ENCODE measurements at places on chromosomes 6 and 20.

DNA sequence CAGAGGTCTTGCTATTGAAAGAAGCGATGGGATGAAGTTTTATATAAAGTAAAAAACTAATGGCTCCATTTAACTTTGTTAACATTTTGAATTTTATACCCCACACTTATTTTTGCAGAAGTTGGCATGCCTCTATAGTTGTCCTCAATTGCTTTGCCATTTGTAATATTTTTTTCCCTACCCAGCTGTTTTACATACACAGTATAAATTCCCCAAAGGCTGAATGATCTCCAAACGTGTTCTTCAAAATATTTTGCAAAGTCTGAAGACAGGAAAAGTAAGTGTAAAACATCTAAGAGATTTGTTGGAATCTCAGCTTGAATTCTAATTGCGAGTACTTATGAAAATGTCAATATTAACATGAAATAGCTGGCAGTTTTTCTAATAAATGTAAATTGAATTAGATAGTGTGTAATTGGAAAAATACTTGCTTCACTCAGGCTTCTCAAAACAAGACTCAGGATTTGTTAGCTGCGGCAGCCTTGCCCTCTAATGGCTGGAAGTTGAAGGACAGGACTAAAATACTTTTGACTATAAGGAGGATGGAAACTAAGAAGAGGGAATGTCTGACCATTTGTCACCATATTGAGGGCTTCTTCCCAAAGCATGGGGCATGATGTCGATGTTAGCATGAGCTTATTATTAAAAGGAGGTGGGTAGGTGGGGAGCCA is 226.8 kb downstream of the UST start:
- no peak for DNase-seq

GRCh38 chr6:30172681-30173080 is 9.3 kb downstream of the TRIM15 start:
- DNase-seq, result no peak

DNA sequence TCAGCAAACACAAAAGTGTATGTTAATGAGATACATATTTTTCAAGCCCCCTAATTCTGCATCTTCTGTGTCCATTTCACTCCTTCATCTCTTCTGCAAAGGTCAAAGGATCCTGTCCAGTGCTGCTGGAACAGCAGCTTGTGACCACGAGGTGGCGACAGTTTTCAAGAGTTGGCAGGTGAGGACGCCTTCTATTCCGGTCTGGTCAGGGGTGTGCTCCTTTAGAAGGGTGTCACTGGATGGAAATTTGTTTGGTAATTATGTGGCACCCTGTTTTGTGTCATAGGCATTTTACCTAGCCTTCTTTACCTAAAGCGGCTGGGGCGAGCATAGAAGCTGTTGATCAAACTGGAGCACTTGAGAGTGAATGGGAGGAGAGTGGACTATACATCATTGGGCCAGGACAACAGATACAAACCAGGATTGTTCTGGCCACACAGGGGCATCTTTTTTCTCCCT is 32.9 kb upstream of the ERVFRD-1 start:
- DNase-seq, result no peak

DNA sequence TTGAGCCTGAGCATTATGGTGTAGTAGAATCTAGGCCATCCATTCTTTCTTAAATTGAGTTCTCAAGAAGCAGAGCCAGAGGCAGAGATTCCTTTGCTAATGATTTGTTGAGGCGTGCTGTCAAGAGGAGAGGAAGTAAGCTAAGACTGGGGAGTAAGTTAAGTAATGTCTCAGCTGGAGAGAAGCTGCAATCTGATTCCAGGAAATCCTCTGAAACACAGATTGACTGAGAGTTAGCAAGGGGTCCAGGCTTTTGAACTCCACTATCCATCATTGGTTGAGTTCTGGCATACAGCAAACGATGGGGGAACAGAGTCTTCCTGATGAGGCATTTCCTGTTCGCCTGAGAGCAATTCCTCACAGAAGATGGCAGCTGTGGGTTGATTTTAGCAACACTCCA is 207.4 kb upstream of the RAB32 start:
- DNase-seq, result no peak

GRCh38 chr6:121666814-121667213 is 231.4 kb downstream of the GJA1 start:
- no peak for DNase-seq

DNA sequence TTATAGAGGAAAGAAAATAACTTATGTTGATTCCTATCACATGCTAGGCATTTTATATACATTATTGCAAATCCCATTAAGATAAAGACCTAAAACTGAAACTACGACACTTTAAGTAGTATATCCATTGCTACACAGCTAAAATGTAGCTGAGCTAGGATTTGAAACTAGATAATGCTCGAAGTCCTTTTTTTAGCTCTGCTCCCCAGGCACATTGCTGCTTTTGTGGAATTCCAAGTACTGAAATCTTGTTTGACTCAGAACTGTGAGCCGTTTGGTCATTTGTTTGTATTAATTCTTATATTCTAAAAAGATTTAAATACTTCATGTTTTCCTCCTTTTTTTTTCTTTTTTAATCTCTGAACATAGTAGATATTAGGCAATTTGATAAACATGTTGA is 644.8 kb downstream of the HACE1 start:
- DNase-seq, result no peak

- DNase-seq, result no peak
Observed at GRCh38 chr6:2687456-2687855, 63.3 kb downstream of the MYLK4 start.

- no peak for DNase-seq
Observed at GRCh38 chr6:90973188-90973587, 386.3 kb upstream of the MAP3K7 start.

DNA sequence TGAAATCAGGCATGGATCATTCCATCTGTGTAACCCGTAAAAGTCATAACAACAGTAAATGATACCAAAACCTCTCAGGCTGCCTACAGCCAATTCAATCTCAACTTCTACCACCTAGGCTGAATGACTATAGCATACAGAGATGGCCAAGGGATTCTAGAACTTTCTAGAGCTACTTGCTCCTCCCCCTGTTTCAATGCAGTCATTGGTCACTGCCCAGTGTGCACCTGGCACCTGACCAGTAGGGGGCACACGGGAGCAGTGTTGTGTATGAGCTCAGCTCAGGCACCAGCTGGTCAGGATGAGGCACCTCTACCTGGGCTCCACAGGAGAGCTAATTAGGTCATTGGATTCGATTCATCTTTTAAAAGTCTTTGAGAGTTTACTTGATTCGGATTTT is 86.2 kb downstream of the PLEKHG1 start:
- DNase-seq, result no peak

GRCh38 chr6:136440203-136440602 is 110.0 kb downstream of the MAP7 start:
- no peak for DNase-seq

GRCh38 chr6:167851370-167851952 is 24.8 kb downstream of the AFDN start:
- no peak for DNase-seq

DNA sequence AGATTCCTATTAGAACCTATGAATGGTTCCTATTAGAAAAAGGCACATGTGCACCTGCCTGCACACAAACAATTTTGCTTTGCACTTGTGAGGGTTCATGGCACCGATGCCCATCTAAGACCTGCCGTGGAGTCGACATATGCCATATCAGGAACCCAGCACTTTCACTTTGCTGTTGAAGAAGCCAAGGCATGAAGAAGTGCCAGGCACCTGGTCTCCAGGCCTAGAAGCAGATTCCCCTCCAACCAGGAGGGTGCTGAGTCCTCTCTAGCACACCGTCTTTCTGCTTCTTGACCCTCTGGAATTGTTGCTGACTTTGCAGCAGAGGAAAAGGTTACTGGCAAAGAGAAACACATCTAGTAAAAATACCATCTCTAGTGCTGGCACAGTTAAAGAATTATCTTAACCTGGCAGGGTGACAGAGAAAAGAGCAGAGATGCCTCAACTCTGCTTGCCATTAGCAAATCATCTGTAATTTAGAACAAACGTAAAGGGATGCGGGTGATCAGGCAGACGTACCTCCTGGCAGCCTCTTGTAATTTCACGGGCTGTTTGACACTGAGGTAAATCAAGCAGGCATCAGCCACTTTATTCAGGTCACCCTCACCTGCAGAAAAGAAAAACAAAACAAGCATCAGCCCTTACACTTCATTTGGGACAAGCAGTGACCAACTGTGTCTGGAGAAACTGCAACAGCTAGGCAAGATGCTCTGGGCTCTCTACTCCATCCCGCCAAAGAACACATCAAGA is 37.2 kb downstream of the TTI1 start:
- no peak for DNase-seq

DNA sequence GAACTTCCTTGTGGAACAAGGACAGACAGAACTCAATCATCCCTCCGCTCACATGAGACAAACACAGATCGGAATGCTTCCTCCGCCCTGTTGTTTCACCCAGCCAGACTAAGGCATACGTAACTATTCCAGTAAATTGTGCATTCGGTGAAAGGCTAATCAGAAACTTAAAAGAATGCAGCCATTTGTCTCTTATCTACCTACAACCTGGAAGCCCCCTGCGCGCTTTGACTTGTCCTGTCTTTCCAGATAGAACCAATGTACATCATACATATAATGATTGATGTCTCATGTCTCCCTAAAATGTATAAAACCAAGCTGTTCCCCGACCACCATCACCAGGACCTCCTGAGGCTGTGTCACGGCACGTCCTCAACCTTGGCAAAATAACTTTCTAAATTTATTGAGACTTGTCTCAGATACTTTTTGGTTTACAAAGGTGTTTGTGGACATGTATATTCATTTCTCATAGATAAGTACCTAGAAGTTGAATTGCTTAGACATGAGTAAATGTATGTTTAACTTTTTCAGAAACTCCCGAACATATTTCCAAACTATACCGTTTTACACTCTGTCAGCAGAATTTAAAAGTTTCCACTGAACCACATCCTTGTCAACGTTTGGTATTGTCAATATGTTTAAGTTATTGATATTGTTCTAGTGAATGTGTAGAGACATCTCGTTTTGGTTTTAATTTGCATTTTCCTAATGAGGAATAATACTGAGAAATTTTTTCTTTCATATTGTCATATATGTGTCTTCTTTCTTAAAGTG is 197.6 kb upstream of the THBS2 start:
- no peak for DNase-seq

GRCh38 chr6:112113431-112113830 is 26.0 kb downstream of the FAM229B start:
- DNase-seq, result no peak

- no peak for DNase-seq
Observed at GRCh38 chr20:1860446-1860845, 34.8 kb upstream of the SIRPA start.

GRCh38 chr6:131052181-131052580 is 10.9 kb downstream of the EPB41L2 start:
- DNase-seq, result no peak

GRCh38 chr20:42110301-42110700 is 492.1 kb upstream of the CHD6 start:
- DNase-seq, result no peak

GRCh38 chr6:54094293-54094692 is 16.9 kb upstream of the MLIP start:
- DNase-seq, result no peak

DNA sequence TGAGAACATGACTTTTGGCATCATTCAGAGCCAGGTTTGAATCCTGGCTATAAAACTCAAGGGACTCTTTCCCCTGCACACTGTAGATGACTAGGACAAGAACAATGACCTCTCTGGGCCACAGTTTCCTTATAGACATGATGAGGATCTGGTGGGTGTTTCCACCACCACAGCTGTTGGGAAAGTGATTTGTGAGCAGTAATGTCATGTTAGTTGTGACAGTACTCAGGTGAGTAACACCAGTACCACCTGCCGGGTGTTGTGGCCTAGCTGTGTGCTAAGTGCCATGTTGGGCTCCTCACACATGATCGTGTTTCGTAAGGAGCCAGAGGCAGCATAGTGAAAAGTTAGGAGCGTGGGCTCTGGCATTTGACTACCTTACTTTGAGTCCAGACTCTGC is 24.1 kb downstream of the HM13 start:
- no peak for DNase-seq

DNA sequence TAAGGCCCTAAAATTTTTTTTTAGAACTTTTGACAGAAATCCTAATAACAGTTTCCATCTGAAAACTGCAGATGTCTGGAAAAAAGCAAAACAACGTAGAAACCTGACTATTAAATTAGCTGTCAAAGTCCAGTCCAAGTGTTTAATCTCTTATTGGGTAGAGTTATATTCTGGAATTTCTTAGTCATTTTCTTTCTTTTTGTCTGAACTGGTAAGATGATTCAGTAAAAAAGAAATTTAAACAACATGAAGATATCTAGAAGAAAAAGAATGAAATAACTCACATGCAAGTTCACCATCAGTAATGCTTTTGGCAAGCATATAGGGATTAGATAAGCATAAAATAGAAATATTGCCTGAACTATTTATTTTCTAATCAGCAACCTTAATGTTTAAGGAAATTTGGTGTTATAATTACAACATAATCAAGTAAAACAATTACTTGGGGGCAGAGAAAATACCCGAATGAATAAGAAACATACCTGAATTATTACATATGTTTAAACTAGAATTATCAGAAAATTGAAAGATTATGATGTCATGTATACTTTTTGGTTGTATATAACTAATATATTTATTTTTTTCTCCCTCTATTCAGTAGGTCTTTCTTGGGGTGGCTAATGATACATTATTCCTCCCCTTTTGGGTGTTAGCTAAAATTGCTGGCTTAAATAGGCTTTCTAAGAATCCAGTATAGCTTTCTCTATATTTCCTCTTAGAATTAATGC is 51.1 kb downstream of the FAM83B start:
- DNase-seq, result no peak

GRCh38 chr6:34836451-34836850 is 44.6 kb downstream of the BLTP3A start:
- no peak for DNase-seq

DNA sequence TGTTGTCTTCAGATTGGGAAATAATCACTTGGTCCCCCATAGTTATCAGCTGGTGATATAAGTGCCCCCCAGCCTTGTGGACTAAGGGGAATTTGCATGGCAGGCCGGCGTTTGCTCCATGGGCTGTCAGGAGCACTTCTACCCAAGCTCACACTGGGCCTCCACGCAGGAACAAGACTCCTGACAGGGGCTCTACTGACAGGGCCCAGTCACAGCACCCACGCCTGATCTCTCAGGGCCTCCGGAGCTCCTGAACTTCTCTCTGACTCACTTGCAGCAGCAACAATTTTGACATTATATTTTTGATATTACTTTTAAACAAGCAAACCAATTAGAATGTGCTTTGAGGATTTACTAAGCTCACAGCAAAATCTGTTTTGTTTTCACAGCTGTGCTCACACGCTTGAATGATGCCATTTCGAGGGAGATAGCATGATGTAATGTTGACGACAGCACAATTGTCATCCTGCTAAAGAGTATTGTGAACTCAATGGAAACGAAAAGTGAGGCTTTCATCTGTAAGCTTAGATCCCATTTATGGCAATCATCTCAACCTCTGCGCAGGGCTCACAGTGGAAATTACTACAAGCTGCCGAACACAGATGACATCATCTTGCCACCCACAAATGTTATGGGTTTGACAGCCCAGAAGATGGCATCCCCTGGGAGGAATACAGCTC is 28.7 kb upstream of the TXNDC5 start:
- no peak for DNase-seq

All from C1 segment of cervical spinal cord (tissue), 14 donors.